Mammary microvascular endothelial cell (primary cell): ENCODE measurements at places on chromosomes 1 and 21. TPM values are rescaled to one million over a fixed set of nuclear protein-coding genes. Genes with fewer than 3 reads are reported as not detected.

ATP6V1G3 gene
- not detected in 2 replicates for total RNA-seq

SYT14 gene
- total RNA-seq, result 0.34 and 0.73 TPM in 2 replicates

FAM3B gene
- total RNA-seq, result not detected in 2 replicates

BEND5 gene
- total RNA-seq, result 3.9 TPM in 1 of 2 replicates, not detected in the other

VSIG8 gene
- not detected in 2 replicates for total RNA-seq

KCNA10 gene
- total RNA-seq, result not detected in 2 replicates
